Renal pelvis (tissue), 12 donors: ENCODE measurements at places on chromosomes 5 and 9.
A peak's percentile ranks its signal among the peaks of the same experiment; 100 is the strongest.

DNA sequence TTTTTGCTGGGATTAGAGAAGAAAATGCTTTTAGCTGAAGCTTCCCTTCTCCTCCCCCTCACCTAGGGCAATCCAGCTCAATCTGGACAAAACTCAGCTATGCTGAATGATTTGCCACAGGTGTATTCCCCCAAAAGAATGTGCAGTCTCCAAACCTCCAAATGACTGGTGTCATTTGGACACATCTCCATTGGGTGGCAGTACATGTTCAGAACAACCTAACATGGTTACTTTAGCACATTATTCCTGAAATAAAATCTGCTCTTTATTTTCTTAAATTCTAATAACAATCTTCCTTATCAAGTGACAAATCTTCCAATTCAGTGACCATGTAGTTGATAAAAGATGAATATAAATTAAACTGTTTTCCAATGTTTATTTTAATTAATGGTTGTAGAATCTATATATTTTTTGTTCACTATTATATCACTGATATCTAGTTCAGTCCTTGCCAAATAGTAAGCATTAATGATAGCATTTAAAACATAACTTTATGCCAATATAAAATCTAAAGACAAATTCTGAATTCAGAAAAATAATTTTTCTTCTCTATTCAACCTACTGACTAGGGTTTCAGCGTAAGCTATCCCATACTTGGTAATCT is 61.3 kb upstream of the MOCS2 start:
- DNase-seq: peak; percentile 16

GRCh38 chr9:86526021-86526420 is 171.8 kb upstream of the TUT7 start:
- DNase-seq: no peak

- no peak for DNase-seq
These were observed 198.5 kb upstream of the FBN2 start for GRCh38 chr5:128736553-128736952.

DNA sequence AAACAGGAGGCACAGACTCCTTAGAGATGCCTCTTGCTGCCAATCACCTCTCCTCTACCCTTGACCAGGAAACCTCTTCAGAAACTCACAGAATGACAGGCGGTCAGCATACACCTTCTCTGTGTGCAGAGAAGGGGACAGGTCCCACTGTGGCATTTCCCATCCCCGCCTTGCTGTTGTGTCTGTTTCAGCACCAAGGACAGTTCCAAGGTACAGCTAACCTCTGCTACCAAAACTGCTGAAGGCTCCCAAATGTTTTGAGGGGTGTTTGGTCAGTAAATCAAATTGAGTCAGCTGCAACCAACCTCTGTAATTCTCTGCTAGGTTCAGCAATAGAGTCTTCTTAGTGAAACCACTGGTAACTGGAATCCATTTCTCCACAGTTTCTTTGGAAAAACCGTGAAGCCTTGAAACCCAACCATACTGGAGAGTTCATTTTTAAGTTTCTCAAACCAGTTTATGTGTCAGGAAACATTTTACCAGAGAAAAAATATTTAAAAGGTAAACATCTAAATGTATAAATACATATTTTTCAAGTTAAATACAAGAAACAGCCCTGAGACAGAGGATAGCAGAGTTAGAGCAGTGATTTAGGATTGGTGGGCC is 122.0 kb downstream of the DRD1 start:
- DNase-seq: peak; percentile 65

GRCh38 chr5:158746979-158747378 is 352.7 kb downstream of the EBF1 start:
- no peak for DNase-seq

- DNase-seq: no peak
These were observed 115.9 kb downstream of the RGS3 start for GRCh38 chr9:113579283-113580040.

- no peak for DNase-seq
These were observed 74.7 kb downstream of the AOPEP start for GRCh38 chr9:94801234-94801633.

GRCh38 chr5:155024015-155024414 is 10.5 kb downstream of the KIF4B start:
- no peak for DNase-seq
